ENCODE measurements at places on chromosomes 7 and 10.

- DNase-seq = no peak
Measured at GRCh38 chr7:149245744-149246143, 6.3 kb downstream of the ZNF212 start.

DNA sequence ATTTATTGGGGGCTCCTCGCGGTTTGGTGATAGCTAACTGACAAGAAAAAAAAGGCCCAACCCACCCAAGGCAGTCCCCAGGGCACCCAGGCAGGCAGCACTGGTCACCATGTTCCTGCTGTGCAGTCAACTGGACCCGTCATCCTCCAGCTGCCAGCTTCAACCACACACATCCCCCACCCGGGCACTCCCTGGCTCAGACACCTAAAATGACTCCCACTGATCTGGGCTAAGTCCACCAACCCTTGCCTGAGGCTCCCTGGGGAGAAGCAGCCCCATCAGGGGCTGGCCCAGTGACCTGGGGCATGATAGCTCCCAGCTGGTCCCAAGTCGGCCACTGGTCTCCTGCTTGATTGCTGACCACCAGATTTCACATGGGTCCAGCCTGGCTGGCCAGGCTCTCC is 161.8 kb downstream of the NRF1 start:
- DNase-seq = no peak

GRCh38 chr7:135326636-135327280 is 93.1 kb downstream of the STRA8 start:
- DNase-seq = no peak

DNA sequence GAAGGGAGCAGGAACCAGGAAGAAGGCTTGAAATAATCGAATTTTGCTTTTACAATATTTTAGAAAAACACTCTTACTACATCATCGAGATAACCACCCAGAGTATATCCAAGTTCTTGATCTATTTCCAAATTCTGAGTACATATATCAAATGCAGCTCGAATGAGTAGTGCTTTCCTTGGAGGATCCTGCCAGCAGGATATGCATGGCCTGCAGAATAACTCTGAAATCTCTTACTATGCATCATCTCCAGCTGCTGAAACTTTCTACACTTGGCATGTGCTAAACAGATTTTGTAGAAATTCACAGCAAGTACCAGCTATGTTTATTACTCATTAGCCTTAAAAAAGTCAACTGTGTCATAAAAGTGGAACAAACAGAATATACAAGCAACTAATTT is 44.0 kb upstream of the ANK3 start:
- DNase-seq = no peak

- DNase-seq = no peak
Measured at GRCh38 chr7:45700556-45700955, 126.4 kb downstream of the ADCY1 start.

GRCh38 chr7:101531726-101532357 is 97.3 kb downstream of the MYL10 start:
- no peak for DNase-seq

DNA sequence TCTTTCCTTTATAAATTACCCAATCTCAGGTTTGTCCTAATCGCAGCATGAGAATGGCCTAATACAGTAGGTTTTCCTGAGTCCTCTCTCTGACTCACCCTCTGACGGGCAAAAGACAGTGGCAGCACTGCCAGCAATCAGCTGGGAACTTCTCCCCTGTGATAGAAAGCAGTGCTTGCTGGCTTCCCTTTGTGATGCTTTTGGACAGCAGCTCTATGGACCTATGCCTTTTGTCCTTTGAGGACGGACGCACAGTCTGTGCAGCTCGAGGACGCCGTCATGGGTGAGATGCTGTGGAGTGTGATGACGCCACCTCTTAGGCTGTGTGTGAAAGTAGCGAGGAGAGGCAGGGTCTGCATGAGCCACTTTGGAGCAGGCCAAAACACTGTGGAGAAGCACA is 68.8 kb downstream of the KIAA1217 start:
- no peak for DNase-seq

GRCh38 chr10:7260412-7260900 is 150.4 kb downstream of the SFMBT2 start:
- DNase-seq = peak; percentile 90

- no peak for DNase-seq
Measured at GRCh38 chr7:123836656-123837055, 8.3 kb upstream of the HYAL4 start.

DNA sequence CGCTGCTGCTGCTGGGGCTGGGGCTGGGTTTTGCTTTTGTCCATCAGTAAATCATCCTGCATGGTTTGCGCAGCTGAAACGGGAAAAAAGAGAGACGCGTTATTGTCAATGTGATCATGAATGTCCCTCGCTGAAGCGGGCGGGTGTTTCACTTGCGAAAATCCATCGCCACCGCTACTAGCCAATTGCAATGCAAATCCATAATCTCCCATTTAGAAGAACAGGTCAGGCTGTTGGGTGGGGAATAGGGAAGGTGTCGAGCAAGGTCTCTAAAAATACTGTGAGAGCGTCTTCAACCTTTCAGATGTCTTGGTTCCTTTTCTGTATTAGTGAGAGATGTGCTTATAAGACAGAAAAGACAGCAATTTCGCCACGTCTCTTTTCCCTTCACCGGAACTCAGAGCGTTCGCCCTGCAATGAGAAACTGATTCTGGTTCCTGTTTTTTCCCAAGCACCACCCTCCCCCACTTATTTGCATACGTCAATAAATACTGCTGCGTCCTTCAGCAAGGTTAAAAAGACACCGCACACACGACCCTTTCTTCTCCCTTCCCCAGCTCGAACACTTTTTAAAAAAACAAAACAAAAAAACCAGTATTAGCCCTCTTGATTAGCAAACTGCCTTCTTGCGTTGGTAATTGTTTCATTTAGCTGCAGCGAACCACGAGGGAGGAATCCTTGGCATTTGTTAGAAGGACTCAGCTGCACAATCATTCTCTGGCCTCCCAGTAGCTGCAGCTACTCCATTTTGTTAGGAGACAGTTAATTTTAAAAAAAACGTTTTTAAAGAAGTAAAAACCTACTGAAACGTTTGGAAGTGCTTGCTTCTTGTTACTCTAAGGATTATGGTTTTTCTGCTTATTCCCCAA is 50.4 kb downstream of the CPEB3 start:
- peak; percentile 91 for DNase-seq

DNA sequence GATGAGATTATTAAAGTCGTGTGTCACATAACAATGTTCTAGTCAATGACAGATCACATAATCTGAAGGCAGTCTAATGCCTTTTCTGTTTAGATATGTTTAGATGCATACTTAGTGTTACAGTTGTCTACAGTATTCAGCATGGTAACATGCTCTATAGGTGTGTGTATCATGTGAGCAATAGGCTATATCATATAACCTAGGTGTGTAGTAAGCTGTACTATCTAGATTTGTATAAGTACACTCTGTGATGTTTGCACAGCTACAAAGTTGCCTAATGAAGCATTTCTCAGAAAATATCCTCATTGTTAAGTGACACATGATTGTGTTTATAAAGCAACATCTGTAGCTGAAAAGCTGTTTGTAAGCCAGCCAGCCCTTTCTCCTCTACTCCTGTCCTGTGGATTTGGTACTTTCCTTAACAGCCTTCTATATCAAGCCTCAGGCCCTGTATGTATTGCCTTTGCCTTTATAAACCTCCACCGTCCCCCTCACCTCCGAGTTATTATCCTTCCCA is 6.3 kb downstream of the HECTD2 start:
- no peak for DNase-seq

- DNase-seq = peak; percentile 19
Measured at GRCh38 chr7:150947761-150948651, 30.1 kb downstream of the KCNH2 start.

DNA sequence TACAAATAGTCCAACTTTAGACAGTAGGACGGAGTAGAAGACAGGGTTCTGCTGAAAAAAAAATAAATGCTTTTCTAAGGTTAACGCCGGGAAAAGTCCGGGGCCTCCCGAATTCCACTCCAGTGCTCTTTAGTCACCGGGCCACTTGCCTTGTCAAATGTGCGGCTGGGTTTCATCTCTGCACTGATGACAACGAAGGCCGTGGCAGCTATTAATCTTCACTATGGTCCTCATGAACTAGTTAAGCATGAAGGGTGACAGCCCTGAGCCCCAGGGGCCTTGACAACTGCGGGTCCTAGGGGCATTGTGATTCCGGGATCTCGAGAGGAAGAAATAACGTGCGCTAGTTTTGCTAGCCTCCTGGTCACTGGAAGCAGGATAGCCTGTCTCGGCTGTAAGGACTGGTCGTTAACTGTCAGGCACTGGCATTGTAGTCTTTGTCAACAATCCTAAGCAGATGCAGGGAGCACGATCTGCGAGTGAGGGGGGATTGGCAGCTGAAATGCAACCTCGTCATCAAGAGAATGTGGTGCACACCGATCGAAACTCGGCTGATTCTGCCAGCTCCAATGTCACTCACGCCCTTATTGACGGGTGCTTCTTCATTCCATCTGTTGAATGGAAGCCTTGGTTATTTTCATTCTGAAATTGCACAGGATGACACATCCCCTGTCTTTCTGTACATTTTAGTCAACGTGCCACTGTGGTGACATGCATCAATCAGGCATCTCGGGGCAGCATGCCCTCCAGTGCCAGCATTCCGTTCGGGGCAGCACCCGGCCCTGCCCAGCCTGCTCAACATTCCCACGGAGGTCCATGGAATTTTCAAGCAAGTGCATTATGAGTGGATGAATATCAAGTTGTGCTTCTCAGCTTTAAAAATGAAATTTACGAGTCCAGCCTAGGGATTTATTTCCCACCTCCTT is 51.6 kb upstream of the MGMT start:
- DNase-seq = no peak

- no peak for DNase-seq
Measured at GRCh38 chr7:122674502-122674901, 24.4 kb downstream of the RNF133 start.

DNA sequence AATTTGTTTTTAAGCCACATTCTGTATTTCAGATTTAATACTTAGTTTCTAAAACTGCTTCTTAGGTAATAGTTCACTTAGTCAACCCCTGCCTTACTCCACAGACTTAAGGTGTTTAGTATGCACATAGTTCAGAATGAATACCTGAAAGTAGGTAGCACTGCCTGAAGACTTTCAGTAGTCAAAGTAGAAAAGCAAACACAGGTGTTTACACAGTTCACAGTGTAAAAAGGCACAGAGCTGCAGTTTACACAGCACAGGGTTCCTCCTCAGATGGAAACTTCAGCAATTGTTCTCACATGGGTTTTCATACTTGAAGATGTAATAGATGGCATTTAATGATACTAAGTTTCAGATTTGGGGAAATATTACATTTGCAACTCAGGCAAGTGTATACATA is 3.1 kb upstream of the PKD1L1 start:
- DNase-seq = no peak

- no peak for DNase-seq
Measured at GRCh38 chr10:75465450-75465827, 34.0 kb downstream of the LRMDA start.

DNA sequence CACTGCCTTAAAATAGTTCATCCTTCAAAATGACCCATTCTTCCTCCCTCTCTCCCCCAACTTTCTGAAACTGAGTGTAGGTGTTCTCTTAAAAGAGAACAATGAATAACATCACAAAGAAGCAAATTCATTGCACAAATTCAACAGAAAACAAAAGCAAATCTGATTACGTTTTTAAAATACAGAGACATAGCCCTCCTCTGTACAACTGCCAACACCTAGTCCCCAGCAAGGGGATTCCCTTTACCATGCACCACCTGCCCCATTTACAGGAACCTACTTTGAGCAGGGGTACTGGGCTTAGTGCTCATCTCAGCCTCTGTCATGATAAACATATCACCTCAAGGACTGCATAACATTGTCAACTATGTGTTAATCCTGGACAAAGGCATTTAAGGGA is 302.8 kb upstream of the AOAH start:
- no peak for DNase-seq

DNA sequence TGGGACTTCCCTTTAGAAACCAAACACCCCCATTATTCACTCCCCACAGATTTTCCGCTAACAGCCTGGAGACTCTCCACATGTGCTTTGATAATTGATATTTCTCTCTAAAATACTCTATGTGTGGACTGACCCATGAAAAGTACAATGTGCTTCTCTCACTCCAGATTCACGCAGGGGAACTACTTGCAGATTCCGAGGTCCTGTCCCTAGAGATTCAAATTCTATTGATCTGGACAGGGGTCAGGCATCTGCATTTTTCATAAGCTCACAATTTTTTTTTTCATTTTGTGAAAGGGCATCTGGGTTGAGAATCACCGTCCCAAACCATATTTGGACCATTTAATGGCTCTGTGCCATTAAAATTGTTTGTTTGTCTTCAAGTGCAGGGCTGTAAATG is 98.7 kb downstream of the CALCR start:
- no peak for DNase-seq

- DNase-seq = no peak
Measured at GRCh38 chr10:114051714-114052113, 8.0 kb downstream of the ADRB1 start.

DNA sequence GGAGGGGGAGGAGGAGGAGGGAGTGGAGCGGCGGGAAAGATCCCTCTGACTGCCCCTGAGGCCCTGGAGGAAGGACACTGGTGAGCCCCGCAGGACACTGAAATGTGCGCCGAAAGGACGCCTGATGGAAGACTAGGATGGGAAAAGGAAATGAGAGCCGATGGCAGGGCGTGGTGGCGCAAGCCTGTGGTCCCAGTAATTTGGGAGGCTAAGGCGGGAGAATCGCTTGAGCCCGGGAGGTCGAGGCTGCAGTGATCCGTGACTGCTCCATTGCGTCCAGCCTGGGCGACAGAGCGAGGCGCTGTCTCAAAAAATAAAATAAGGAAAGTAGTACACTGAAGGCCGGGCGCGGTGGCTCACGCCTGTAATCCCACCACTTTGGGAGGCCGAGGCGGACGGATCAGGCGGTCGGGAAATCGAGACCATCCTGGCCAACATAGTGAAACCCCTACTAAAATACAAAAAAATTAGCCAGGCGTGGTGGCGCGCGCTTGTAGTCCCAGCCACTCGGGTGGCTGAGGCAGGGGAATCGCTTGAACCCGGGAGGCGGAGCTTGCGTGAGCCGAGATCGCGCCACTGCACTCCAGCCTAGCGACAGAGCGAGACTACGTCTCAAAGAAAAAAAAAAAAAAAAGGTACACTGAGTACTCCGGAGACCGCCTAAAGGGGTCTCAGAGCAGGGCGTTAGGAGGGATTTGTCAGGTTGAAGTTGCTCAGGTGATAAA is 561 bp upstream of the HNRNPF start:
- DNase-seq = peak; percentile 79

- DNase-seq = no peak
Measured at GRCh38 chr7:21041666-21042065, 255.0 kb upstream of the SP8 start.

- DNase-seq = no peak
Measured at GRCh38 chr10:24674892-24675632, 48.6 kb downstream of the ARHGAP21 start.

DNA sequence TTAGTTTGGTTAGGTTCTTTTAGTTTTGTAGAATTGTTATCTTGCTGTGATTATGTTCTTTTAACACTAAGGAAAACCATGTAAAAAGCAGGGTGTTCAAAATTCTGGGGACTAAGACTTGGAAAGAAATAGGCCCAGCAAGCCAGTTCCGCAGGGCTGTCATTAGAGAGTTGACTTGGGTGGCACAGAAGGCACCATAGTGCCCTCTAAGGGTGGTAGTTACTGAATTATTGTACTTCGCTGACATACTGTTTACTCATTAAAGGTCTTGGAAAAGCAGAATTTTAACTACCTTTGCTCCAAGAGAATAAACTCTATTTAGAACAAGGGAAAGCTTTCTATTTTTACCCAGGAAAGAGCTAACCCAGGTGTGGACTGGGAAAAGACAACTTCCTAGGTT is 86.5 kb downstream of the OTUD1 start:
- DNase-seq = peak; percentile 43
